ENCODE measurements at places on chromosomes 1 and 21.
A peak's percentile ranks its signal among the peaks of the same experiment; 100 is the strongest.

GRCh38 chr1:160161965-160162705 lies 10.7 kb downstream of the ATP1A4 start:
- DNase-seq = no peak

DNA sequence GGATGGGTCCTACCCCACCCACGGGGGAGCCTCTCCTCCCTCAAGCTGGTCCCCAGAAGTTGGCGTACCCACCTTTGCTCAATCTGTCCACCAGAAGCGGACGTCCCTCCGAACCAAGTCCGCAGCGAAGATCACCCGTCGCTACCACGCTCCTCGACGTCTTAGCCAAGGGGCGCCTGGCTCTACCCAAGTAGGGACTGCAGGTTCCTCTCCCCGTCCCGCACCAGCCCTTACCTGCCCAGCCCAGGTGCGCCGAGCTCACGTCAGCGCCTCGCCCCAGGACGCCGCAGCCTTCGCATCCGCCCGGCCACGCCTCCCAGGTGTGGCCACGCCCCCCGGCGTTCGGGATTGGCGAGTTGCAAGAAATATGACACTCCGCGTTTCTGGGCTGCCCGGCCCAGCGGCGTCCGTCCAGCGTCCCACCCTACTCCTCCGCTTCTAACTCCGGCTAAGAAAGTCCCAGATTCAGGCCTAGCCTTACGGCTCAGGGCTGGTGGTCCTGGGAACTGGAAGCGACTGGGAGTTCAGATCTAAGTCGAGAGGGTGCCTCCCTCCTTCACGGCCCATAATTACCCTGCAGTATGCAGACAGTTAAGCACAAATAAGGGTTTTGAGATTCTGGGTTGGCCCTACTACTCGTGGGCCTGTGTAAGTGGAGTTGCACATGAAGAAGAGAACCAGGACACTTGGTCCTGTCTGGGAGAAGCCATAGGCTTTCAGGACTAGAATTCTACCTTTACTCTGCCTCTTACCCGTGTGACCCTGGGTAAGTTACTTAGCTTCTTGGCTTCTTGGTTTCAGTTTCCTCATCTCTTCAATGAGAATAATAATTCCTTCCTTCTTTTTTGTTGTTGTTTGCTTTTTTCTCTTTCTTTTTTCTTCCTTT lies at the start of gene IRF6:
Gene IRF6, minus strand, starts transcription at position 268 of the 886 bp plus-strand sequence. CDS start 4,729 bp downstream, outside the sequence.
- peak; percentile 76 for DNase-seq

- no peak for DNase-seq
Observed at GRCh38 chr1:2312515-2313301, 78.6 kb downstream of the MORN1 start.

DNA sequence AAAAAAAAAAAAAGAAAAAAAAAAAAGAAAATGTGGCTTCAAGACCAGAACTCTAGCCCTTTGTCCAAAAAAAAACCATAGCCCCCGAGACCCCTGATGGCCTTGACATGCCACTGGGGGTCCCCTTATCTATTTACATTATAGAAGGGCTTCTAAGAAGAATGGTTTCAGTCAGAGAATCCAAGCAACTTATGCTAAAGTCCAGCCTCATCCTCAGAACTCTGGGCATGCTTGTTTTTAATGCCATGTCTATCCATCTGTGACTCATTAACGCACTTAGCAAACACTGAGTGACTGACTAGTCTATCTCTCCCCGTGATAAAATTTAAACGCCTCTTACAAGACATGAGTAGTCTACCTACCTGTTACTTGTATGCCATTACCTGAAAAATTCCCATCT lies 29.3 kb downstream of the ERG start:
- DNase-seq = no peak

DNA sequence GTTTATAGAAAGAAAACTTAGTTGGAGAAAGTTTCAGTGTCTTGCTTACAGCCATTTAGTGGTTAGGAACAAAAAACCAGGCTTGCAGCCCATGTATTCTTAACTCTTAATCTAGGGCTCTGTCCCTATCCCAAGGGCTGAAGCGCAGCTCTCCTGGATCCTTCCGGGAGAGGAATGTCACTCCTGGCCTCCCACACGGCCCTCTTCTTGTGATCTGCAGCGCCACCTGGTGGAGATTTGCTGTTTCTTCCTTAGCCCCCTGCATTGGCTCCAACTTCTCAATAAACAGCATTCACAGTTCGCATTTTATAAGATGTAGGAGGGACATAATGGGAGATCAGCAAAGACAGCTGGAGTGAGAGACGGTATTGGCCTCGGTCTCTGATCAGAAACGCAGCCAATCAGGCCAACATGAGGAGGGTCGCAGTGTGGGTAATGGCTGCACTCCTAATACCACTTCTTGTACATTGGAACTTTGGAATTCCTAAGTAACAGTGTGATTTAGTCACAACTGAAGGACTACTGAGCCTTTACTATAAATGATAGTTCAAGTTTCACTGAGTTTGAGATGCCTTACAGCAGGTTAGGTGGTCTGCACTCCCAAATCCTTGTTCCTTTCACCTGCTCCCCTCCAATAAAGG lies 283.4 kb downstream of the ASTN1 start:
- DNase-seq = no peak

- peak; percentile 36 for DNase-seq
Observed at GRCh38 chr1:147225193-147225730, at the start of gene FMO5. Gene FMO5 (minus strand): TSS chr1:147225339. CDS start chr1:147225029, 310 bp downstream.

DNA sequence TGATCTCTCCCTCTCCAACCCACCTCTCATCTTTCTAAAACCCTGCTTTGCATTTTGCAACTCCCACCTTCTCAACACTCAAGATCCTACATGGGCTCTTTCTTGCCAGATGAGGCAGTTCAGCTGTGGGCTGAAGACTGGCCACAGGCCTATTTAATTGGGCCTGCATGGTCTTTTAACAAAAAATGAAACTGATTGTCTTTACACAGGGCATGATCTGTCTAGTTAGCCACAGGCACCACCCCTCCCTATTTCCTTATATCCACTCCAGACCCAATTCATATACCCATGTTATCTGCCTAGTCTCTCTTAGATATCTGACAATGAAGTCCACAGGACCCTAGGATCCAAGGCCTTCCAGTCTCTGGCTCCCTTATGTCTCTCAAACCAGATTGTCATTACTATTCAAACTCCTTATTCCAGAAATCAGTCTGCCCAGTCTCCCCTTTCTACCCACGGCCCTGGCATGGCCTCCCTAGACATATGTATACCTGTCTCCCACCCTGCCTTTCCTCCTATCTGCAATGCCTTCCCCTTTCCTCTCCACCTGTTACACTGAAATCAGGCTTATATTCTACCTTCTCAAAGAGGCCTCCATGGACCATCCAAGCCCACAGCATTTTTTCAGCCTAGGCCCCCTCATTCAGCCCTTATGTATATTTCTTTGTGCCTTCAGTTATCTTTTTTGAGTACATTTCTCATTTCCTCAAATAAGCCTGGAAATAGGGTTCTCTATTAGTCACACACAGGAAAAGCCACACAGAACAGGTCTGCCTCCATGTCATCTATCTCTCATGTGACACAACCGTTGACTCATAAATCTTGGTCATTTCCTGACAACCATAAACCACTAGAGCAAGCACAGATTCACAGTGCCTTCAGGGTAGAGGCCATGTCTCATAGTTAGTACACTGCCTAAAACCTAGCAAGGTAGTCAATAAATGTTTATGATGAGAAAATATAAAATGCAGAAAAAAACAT lies 39.0 kb downstream of the LPAR3 start:
- DNase-seq = no peak

- no peak for DNase-seq
Observed at GRCh38 chr1:58608945-58609344, 31.9 kb upstream of the TACSTD2 start.

DNA sequence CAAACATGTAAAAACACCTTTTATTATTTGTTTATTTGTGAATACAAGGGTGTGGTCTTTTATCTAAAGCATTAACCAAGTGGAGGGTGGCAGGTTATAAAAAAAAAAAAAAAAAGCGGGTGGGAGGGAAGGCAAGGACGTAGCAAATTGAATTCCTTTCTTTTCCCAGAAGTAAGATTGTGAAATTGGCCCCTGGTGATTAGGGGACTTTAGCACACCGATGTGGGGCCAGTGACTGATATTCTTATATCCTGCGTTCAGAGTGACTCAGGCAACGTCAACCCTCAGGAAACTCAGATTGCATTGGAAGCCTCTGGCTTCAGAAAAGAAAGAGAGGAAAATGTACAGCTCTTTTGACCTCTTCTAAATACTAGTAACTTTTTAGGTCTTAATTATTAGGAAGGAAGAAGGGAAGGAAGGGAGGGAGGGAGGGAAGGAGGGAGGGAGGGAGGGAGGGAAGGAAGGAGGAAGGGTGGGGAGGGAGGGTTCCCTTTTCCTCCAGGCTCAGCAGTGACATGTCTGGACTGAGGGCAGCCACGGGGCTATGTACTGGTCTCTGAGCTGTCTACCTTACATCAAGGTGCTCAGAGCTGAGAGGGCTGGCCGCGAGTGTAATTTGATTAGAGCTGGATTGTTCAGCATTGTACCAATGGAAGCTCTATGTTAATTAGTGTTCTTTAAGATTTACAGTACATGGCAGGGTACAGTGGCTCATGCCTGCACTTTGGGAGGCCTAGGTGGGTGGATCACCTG lies 30.2 kb downstream of the EVA1C start:
- DNase-seq = no peak

DNA sequence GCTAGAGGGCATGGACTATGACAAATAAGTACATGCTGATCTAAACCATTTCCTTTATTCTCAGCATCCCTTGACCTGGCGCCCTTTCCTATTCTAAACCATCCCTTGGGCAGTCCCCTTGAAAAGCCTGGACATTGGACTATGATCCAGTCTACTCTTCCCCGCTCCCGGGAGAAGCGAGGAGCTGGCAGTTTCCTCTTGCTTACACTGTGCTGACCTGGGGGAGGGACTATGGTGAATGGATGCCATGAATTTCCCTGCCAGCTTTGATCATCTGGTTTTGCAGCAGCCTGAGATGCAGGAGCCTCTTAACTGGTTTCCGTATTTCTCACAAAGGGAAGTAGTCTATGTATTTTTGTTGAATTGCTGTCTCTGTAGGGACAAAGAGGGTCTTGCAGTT lies 121.7 kb downstream of the KIF26B start:
- no peak for DNase-seq

- DNase-seq = no peak
Observed at GRCh38 chr1:19752083-19752696, 47.5 kb downstream of the TMCO4 start.

DNA sequence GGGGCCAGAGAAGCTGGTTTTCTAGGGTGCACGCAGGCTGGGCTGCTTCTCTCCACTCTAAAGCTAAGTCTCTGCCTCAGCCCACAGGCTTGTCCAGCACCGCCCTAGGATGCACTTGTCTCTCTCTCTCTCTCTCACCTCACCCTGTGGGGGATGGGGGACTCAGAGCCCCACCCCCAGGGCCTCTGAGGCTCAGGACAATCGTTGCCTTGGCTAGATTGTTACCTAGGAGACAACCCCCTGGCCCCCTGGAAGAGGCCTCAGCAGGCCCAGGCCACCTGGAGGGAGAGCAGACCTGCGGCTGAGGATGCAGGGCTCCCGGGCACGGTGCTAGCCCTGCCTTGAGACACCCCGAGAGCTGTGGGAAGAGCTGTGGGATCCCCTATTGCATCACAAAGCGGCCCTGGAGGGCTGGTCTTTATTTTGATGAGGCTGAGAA lies at the start of gene ACTRT2:
Gene ACTRT2, plus strand, starts transcription at position 235 of the 439 bp plus-strand sequence. CDS start 220 bp downstream, outside the sequence.
- no peak for DNase-seq

GRCh38 chr1:89322402-89322801 lies 41.5 kb upstream of the GBP6 start:
- no peak for DNase-seq

GRCh38 chr1:240056350-240056749 lies 35.3 kb upstream of the FMN2 start:
- no peak for DNase-seq

DNA sequence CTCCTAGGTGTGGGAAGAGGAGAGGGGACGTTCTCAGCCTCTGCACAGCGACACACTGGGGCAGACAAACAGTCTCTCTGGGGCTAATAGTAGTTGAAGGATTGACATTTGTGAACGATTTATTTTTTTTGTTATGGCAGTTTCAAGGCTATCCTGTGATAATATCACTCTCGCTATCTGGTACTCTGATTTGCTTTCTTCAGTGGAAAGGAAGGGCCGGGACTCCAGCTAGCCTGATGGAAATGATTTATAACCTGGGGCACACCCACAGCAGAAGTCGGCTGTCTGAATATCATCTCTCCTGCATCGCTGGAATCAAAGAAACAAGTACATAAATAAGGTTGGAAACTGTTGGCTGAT lies 122.7 kb downstream of the KCNN3 start:
- DNase-seq = no peak

- no peak for DNase-seq
Observed at GRCh38 chr1:36455386-36455785, 5.1 kb upstream of the OSCP1 start.

DNA sequence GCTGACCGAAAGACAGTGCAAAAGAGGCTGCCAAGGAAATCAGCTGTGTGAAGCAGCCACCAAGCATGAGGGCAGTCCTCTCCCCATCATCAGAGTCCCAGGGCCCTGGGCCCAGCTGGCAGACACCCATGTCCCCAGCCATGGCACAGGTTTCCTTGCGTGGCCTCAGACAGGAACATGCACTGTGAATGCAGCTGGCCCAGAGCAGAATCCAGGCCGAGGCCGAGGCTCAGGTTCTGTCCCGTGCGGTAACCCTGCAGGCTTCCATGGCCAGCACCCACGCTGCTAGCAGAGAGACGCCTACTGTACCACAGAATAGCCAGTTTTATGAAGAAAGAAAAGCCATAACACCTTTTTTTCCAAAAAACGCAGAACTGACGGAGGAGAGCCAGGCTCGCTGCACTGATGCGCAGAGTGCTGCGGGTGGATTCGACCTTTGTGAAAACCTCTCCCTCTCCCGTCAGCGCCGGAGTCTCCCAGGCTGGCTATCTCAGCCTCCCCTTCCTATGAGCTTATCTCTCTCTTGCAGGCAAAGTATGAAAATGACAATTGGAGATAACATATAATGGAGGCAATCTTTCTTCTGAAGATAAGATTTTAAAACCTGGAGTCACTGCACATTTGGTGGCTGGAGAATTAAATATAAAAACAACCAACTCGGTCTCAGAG lies 106.6 kb downstream of the NPHP4 start:
- DNase-seq = no peak

- no peak for DNase-seq
Observed at GRCh38 chr1:164579381-164579780, 20.4 kb downstream of the PBX1 start.

DNA sequence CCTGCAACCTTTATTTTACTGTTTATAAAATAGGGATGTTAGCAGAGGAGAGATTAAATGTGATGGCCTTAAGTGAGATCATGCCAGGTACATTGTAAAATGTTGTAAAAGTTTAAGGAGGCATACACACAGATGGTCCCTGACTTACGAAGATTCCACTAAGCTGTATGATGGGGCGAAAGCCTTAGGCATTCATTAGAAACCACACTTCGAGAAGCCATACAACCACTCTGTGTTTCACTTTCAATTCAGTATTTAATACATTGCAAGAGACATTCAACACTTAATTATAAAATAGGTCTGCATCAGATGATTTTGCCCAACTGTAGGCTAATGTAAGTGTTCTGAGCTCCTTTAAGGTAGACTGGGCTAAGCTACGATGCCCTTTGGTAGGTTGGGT lies 3.7 kb downstream of the SMPDL3B start:
- DNase-seq = no peak

DNA sequence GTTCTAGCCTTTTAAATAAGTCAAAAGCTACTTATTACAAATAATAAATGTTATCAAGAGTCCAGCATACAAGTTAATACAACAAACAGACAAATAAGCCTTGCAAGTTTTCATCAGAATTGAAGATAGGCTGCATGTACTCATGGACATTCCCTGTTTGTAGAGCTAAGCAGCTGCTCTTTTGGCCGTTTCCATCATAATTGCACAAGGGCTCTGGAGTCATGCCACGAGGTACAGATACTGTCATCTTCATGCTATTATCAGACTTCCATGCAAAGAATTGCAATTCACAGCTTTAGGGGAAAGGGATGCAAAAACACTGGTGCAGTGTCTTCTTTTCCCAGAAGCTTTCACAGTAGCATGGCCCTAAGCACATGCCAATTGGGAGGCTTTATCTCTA lies 52.8 kb upstream of the TBX15 start:
- no peak for DNase-seq
